ENCODE measurements at places on chromosomes 5 and 9.

DNA sequence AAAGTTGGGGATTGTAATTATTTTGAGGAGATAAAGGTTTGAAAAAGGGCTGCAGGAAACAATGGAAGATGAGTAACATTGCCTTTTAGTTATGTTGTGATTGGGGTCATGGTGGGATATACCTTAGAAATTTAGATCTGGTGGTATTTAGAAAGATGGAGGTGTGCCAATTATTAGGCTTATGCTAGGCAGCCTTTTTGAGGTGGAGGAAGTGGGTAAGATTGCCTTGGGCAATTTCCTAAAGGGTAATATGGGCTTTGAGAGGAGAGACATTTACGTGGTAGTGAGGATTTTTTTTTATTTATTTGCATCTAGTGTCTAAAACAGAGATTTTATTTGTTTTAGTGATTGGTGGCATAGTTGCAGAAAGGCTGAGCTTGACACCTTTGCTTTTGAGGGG lies 10.5 kb downstream of the HSPA4 start:
- DNase-seq: no peak

DNA sequence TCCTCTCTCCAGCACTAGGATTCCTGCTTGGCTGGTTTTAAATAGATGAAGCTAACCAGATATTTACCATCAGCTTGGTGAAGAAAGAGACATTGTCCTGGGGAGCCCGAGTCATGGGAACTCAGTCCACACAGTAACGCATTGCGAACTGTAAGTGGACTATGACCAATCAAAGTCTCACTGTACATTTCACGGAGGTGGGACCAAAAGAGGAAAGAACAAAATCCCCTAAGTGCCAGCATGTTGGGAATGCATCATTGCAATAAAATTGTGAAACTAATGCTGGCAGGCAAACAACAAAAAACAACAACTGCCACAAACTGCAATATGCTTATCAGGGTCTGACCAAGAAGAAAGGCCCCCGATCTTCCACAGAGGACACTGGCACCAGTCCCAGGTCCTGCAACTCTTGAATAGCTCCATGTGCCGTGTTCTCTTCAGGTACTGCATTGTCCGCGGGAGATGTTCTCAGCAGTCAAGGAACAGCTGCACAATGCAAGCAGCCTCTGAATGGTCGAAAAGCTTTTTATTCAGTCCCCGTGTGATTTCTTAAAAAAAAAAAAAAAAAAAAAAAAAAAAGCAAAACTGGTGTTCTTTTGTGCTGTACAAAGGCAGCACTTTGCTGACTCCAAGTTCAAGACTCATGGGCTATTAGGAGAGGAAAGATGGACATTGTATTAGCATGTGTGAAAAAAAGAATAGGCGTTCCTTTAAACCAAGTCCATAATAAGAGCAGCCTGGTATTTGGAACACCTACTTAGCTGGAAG lies 38.1 kb downstream of the SEMA6A start:
- no peak for DNase-seq

GRCh38 chr9:36854751-36855150 lies 179.3 kb downstream of the PAX5 start:
- no peak for DNase-seq

DNA sequence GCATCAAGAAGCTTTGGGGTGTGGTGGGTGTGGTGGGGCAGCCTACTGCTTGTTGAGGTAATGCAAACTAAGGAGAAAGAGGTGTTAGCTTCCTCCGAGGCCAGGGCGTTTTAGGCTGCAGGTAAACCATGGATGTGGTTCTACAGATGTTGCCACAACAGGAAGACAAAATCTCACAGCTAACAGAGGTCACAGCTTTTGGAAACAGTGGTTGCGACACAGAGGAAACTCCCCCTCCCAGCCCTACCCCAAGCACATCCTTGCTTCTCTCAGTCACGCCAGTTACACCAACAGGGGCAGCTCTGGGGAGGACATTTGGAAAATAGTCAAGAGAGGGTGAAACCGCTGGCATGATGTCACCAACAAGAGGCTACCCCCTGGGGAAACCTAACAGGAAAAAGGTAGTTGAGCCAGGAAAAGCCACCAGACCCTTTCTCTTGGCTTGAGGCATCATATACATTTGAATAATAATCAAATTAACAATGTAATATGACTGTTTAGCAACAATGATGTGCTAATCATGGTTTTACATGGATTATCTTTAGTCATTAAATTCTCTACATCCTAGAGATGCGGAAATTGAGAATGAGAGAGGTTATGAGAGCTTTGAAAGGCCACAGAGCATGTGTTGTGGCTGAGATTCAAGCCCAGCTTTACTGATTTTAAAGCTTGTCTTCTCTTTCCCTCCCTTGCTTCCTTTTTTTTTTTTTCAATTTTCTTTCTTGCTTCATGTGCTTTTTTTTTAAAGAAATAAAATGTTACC lies 82.2 kb upstream of the IL12B start:
- peak; percentile 40 for DNase-seq

- no peak for DNase-seq
Measured at GRCh38 chr5:31656806-31657205, 17.9 kb downstream of the PDZD2 start.

- DNase-seq: no peak
Measured at GRCh38 chr9:88535226-88536022, 446 bp downstream of the NXNL2 start.

DNA sequence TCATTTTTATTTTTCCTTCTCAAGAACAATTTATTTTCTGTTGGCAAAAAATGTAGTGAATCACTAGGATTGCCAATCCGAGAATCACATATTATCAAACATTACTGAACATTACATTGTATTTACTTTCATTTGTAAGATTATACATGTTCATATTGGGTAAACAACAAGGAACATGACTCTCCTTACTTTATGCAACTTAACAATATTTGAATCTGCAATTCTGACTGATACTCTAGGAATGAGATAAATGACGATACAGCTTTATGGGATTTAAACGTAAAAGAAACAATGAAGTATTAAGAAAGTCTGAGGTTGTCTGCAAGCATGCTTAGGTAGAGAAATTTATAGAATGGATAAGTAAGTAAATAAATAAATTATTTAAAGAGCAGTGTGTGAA lies 2302.9 kb downstream of the MAT2B start:
- DNase-seq: no peak

GRCh38 chr9:40911647-40912046 lies 216.8 kb downstream of the FOXD4L6 start:
- no peak for DNase-seq

DNA sequence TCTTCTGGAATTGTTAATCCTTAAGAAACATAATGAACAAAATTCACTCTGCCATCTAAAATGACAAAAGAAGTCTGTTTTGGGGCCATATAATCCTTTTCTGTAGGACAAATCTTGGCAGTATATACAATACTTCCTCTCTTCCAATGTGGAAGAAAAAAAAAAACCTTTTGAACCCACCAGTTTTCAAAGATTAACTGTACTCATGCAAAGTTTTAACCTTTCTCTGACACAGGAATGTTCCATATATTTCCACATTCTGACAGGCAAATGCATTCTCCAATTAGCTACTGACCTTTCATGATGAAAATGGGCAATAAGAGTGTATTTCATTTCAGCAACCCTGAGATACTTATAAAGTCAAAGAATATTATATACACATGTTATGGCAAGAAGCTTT lies 65.4 kb downstream of the RNF130 start:
- no peak for DNase-seq

- no peak for DNase-seq
Measured at GRCh38 chr5:138910546-138911185, 35.5 kb upstream of the LRRTM2 start.

DNA sequence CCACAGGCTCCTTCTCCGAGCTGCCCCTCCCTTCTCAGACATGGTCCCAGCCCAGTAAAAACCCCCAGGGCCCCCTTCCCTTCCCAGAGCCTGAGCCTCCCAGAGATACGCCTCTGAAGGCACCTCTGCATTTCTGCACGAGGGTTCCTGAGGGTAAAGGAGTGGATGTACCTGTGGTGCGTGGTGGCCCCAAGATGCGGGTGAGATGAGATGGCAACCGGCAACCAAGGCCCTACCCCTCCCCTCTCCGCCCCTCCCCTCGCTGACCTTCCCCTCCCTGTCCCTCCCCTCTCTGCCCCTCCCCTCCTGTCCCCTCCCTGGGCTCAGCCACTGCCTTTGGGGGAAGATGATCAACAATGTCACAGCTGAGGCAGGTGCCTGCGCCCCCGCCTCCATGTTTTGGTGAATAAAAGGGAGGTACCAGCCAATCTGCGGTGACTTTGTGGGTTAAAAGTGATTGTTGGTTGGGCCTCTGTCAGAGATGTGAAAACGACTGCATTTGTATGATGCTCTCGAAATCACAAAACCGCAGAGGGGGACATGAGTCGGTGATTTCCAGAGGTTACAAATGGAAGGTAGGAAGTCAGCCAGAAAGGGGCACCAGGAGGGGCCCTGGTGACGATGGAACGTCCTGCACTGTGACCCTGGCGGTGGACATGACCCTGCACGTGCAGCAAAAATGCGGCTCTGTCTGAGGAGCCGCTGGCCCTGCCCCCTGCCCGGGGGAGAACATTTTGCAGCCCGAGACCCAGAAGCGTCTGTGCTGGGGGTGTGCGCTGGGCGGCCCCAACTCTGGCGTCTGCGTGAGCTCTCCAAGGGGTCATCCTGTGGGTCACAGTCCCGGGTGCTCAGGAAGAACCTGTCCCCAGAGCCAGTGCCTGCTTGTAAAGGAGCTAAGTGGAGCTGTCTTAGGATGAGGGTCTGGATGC lies 3.7 kb downstream of the LCN9 start:
- no peak for DNase-seq

DNA sequence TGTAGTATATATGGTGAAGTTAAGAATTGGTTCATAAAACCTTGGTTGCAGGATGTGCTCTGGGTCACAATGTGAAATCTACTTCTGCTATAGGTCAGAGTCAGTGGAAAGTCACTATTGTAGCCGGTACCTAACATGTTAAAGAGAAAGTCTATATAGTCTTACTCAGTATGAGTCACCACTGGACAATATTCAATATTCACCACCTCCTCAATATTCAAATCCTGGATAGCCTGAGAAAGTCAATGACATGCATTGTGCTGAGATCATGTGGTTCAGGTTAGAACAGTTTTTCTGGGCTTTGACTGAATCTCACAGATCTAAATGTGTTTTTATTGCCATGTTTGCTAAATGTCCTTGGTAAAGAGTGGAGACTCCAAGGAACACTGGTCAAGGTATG lies 108.8 kb downstream of the HMHB1 start:
- no peak for DNase-seq

GRCh38 chr5:139110526-139111168 lies 87.5 kb downstream of the SIL1 start:
- DNase-seq: no peak

DNA sequence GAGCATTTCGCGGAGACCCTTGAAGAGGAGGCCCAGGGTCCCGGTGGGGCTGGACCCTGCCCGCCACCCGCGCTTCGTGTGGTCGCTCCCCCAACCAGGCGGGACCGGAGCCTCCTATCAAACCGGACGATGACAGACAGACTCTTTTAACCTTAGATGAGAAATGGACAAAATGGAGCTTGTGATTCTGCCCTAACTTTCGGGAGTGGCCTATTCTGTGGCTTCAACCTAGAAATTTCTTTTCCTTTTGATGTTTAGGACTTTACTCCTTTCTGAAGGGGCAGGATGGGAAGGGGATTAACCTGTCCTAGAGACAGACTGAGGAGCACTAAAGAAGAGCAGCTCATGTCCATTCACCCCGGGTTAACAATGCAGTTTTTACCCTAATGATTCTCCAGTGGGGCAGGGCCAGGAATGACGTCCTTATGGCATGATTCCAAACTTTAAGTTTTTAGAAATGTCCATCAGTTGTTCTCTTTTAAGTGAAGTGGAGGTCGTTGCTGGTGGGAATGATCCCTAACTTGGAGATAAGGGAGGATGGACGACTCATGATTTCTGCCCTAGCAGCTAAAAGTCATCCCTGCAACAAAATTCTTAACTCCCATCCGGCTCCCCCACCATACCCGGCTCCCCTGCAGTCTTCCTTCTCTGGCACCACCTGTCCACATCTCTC lies 1.0 kb downstream of the NIPSNAP3A start:
- DNase-seq: no peak

DNA sequence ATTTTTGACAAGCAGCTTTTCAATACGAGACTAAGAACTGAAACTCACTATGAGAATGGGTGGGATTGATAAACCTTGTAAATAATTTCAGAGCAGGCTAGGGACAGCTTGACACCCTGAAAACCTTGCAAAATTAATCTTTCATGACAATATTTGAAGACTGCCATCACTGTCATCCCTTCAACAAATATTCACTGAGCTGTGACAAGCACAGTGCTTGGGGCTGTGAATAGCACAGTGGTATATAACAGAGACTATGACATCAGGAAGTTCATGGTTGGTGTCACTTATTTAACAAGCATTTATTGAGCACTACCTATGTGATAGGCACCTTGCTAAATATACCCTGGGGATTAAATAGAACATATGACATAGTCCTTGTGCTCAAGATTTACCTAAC lies 741.0 kb upstream of the RIOK2 start:
- DNase-seq: no peak

DNA sequence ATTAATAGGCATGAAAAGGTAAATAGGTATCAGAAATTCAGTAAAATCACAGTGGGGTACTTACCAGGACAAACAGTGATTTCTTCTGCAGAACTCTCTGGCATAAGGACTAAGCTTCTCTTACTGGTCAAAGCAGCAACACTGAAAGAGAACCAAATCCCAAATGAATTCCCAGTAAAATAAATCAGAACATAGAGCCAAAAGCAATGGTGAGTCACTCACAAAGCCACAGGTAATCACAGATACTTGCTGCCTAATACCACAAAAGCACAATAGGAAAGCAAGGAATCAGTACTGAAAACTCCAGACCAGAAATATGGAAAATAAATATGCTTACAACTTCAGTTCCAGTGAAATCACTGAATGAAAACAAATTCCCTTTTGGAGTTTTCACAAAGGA lies 50.7 kb downstream of the UIMC1 start:
- no peak for DNase-seq

GRCh38 chr9:118992813-118993794 lies 376.1 kb downstream of the BRINP1 start:
- DNase-seq: no peak

DNA sequence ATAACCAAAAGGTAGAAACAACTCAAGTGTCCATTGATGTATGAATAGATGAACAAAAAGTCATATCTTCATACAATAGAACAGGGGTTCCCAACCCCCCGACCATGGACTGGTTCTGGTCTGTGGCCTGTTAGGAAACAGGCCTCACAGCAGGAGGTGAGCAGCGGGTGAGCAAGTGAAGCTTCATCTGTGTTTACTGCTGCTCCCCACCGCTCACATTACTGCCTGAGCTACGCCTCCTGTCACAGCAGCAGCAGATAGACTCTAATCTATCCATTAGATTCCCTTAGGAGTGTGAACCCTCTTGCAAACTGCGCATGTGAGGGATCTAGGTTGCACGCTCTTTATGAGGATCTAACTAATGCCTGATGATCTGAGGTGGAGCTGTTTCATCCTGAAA lies 478.0 kb downstream of the BRINP1 start:
- DNase-seq: no peak

DNA sequence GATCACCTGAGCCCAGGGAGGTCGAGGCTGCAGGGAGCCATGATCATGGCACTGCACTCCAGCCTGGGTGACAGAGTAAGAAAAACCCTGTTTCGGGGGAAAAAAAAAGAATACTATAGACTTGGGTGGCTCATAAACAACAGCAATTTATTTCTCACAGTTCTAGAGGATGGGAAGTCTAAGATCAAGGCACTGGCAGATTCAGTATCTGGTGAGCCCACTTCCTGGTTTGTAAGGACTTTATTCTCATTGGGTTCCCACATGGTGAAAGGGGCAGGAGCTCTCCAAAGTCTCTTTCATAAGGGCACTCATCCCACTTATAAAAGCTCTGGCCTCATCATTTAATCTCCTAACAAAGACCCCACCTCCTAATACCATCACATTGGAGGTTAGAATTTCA lies 8.7 kb downstream of the HINT1 start:
- DNase-seq: no peak
